ENCODE measurements at places on chromosomes 12 and 14. TPM values are rescaled to one million over a fixed set of nuclear protein-coding genes. Genes with fewer than 3 reads are reported as not detected.

Gene CACNA2D4
- not detected for total RNA-seq

Gene NUP107
- total RNA-seq, result 93.5 TPM

Gene GPD1
- not detected for total RNA-seq

Gene SERPINA6
- not detected for total RNA-seq

Gene PLEKHD1
- not detected for total RNA-seq

Gene NELL2
- total RNA-seq, result not detected

Gene GUCY2C
- total RNA-seq, result not detected

Gene C14orf132
- total RNA-seq, result 3.0 TPM

Gene NID2
- total RNA-seq, result 65.3 TPM

Gene ANKLE2
- 64.0 TPM for total RNA-seq

Gene RHEBL1
- 0.34 TPM for total RNA-seq

Gene NTF3
- 1.7 TPM for total RNA-seq

Gene DLGAP5
- 67.7 TPM for total RNA-seq

Gene DACT1
- 3.2 TPM for total RNA-seq

Gene ATL1
- 2.3 TPM for total RNA-seq

Data from SJSA1 (cell line).